ENCODE measurements at places on chromosomes 6 and 20.

GRCh38 chr6:155247618-155248007 is 16.2 kb upstream of the CLDN20 start:
- DNase-seq: no peak

DNA sequence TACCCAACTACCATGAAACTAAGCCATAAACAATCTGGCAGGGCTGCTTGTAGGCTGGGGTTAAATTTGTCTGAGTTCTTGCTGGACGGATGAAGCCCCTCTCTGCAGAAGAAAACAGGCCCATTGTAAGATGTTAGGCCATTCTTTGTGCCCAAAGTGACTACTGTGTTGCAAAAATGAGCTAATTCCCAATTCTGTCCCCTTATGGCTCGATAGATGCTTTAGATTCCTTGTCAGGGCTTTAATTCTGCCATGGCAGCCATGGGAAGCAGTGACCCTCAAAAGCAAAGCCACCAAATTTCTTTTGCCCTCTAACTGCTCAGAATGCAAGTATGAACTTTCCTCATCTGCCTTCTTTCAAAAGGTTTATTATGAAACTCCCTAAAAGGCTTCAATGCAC is 45.2 kb downstream of the LAMA4 start:
- no peak for DNase-seq

GRCh38 chr20:16064989-16065707 is 508.1 kb downstream of the KIF16B start:
- no peak for DNase-seq

DNA sequence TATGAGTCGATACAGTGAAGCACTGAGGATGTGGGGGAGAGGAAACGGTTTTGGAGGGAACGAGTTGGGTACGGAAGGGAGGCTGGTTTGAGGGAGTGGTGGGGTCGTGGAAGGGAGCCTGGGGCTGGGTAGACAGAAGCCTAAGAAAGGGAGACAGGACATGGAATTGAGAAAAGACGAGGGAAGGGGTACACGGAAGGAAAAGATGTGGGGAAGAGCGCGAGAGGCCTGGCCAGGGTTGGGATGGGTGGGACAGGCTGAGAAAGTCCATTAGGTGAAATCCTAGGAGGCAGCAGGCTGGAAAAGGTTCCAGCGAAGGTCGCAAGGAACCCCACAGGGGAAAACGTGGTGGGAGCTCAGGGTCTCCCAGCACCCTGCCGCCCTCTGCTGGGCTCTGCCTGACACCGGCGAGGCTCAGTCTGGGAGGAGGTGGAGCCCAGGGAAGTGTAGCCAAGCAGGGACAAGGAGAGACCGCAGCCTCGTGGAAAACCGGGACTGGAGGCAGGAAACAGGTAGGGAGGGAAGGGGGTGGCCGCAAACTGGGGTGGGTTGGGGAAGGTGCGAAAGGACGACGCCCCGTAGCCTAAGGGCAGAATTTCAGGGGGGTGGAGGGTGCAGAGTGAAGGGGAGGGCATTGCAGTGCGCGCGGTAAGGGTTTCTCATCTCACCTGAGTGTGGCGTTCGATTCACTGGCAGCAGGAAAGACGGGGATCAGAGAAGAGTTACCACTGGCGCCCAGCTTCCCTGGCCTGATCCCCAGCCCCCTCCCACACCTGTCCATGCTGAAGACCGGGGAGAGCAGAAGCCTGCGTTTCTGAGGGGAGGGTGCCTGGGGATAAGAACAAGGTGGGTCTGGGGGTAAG is 4.3 kb downstream of the GABBR1 start:
- peak; percentile 82 for DNase-seq

DNA sequence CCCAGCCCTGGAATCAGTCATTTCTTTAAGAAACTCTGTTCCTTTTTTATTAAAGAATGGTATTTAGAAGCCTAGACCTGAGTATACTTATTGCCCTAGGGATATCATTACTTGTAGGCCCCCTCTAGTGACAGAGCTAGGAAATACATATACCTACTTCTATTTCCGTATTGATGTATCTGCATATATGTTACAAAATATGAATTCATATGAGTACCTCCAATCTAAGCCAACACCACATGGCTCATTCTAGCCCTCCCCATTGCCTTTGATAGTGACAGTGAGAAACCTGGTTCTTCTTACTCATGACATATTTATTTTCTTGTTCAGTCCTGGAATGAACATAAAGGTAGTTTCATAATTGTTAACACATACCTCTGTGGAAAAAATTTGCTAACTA is 137.2 kb downstream of the FARS2 start:
- no peak for DNase-seq

DNA sequence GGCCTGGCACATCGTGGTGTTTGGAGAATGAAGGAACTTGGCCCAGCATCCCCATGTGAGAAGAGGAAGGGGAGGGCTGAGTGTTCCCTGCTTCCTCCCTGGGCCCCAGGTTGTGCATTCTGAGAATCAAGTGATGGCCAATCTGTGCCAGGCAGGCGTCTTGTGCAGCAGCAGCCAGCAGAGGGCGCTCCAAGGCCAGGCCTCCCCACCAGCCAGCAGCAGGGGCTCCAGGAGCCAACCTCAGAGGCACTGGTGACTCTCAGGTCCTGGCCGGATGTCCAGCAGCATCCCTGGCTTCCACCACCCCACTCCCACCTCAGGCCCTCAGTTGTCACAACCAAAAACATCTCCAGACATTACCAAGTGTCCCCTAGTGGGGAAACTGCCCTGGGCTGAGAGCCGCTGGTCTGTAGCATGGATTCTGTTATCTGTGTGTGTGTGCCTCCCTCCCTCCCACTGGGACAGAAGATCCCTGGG is 192.0 kb downstream of the PREX1 start:
- DNase-seq: peak; percentile 79

- DNase-seq: no peak
Measured at GRCh38 chr20:58998656-58999055, 8.4 kb downstream of the CTSZ start.

- DNase-seq: no peak
Measured at GRCh38 chr6:71724456-71725125, 161.8 kb upstream of the RIMS1 start.

DNA sequence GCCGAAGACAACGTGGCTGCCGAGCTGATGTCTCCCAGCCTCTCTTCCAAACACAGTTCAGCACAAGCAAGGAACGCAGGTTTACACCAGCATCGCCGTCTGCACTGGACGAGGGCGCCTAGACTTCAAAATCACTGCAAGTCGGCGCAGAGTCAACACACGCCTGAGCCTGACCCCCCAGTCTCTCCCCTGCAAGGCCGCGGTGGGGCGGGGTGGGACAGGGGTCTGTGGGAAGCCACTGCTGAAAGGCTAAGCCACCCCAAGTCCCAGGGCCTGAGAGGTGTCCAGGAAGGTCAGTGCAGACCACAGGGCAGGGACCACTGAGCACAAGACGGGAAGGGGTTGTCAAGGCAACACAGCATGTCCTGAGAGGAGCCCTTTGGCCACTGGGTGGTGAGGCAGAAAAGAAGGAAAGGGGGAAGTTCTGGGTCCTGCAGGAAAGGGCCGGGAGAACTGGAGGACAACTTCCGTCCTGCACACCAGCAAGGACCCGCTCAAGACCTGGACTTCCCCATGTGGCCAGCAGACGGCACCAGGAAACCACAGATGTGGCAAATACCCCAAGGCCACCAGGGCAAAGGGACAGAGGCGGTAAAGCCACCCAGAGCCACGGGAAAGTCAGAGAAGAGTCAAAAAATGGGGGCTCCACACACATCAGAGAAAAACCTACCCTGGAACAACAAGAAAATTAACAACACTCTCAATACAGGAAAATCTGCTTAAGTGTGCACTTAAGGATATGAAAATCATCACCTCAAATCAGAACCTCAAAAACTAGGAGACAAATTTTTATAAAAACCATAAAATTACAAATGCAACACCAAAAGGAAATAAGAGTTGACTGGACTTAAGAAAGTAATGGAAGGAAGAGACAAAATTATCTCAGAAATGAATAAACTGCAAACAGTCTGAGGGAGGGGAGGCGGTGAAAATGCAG is 84.8 kb downstream of the TAF4 start:
- peak; percentile 57 for DNase-seq

DNA sequence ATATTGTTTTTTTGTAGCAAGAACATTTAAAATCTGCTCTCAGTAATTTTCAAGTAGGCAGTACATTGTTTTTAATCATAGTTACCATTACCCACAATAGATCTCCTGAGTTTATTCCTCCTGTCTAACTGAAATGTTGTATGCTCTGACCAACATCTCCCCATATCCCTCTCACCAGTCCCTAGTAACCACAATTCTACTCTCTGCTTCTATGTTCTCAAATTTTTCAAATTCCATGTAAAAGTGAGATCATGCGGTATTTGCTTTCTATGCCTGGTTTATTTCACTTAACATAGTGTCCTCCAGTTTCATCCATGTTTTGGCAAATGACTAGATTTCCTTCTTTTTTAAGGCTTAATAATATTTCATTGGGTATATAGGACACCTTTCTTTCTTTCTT is 300.5 kb downstream of the KCNQ5 start:
- no peak for DNase-seq

DNA sequence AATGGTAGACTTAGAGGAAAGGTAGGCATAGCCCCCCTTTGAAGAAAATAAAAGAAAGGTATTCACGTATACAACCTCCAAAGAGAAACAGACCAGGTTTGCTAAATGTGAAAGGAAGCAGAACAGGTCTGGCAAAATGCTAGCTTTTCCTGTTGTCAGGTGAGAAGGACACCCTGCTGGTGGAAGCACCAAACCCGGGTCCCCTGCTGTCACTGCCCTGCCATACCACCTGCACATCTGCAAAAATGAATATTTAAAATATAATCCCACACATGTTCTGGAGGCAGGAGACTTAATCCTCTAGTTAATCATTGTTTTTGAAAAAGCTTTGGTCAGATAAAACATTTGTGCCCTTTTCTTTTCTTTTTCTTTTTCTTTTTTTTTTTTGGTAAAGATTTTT is 48.9 kb upstream of the OLIG3 start:
- DNase-seq: no peak

DNA sequence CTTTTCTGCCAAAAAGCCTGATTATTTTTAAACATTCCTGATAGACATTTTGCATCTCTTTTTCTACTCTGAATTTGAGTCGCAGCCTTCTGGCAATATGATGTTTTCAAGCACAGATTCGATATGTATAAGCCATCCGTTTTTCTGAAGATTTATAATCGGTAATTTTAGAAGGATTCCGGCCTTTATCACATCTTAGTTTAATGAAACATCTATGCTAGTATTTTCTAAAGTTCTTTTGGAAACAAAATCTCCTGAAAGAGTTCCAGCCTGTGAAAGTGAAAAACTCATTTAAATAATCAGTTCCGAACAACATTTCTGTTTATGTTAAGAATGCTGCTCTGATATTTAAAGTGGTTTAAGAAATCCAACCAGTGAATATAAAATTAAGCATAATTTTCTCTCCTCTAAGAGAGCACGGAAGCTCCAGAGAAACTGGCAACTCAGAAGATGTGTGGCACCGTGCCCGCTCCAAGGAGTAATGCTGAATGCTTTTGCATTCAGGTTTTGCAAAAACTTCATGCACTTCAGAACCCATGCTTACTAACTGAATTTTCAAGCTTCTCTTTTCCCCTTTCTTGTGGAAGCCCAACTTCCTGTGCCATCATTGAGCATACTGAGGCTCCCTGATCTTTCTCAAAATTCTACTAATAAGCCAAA is 20.7 kb downstream of the NDUFAF4 start:
- DNase-seq: no peak

DNA sequence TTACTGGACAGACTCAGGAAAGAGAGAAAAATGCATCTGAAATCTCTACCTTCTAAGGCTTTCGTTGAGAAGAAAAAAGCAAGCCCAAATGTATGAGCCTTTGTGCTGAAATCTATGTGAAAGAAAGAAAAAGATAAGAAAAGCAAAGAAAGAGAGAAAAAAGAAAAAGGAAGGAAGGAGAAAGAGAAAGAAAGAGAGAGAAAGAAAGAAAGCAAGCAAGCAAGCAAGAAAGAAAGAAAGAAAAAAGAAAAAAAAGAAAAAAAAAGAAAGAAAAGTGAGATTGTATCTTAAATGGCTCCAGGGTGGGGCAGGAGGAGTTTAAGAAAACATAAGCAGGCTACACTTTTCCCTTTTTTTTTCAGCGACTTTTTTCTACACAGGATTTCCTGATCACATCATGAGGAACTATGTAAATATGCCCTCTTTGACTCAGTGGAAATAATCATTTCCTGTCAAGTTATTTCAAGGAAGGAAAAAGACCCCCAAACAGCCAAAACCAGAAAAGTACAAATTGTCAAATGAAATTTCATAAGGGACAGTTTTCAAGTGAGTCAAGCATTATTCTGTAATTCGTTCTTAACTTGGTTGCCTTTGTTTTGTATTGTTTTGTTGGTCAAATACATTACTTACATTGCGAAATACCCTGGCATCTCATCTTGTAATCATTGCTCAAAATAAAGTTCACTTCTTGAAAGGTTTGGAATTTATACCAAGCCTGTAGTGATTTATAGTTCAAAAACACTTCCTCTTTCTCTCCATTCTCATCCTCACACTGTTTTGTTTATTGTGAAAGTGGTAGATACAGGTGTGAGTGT is 79.5 kb upstream of the RNF217 start:
- no peak for DNase-seq

GRCh38 chr6:96236471-96236870 is 220.7 kb downstream of the FUT9 start:
- no peak for DNase-seq

DNA sequence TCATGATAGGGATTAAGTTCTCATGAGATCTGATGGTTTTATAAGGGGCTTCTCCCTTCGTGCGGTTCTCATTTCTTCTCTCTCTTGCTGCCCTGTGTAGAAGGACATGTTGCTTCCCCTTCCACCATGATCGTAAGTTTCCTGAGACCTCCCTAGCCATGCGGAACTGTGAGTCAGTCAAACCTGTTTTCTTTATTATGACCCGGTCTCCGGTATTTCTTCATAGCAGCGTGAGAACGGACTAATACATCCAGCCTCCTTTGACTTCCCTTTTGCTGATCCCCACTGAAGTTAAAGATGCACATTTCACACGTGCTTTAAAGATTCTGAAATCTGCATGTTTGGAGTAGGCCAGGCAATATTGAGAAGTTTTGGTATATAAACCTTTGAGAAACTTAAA is 543.1 kb downstream of the PRKN start:
- no peak for DNase-seq

DNA sequence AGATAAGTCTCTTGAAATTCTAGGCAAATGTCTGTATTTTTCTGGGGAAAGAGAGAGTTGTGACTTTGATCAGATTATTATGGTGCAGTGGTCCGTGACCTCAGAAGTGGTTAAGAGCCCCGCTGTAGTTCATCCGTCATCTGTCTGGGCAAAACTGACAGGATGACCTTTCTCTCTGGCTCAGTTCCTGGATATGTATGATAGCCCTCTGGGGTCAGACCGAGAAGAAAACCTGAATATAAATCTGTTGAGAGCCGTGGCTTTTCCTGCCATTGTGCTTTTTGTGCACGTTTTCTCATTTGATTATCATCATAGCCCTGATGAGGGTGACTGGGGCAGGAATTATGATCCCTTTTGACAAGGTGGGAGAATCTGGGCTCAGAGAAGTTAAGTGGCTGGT is 26.5 kb downstream of the GHRH start:
- DNase-seq: no peak

GRCh38 chr6:37008484-37009465 is 3.3 kb downstream of the FGD2 start:
- DNase-seq: no peak

GRCh38 chr20:4449957-4450715 is 271.6 kb upstream of the PRND start:
- DNase-seq: no peak
